ENCODE measurements at places on chromosomes 3 and 15. TPM values are rescaled to one million over a fixed set of nuclear protein-coding genes. Genes with fewer than 3 reads are reported as not detected.
A peak's percentile ranks its signal among the peaks of the same experiment; 100 is the strongest.

GRCh38 chr3:141498598-141499223 lies 11.9 kb downstream of the RASA2 start:
- H3K4me1 ChIP-seq = peaks cover 49% of the 10 kb centered on the region
- no peaks in the 10 kb centered on the region for H3K36me3 ChIP-seq

- DNase-seq = no peak
- no peak overlapping the region for H3K27ac ChIP-seq
- H3K36me3 ChIP-seq = peaks cover 25% of the 10 kb centered on the region
- H3K4me1 ChIP-seq = peaks cover 3% of the 10 kb centered on the region
Observed at GRCh38 chr15:65653801-65654521, 32.2 kb downstream of the SLC24A1 start.

Gene ANKUB1
- 0.10 TPM for polyA plus RNA-seq

GRCh38 chr3:94114666-94115065 lies 51.8 kb downstream of the NSUN3 start:
- H3K4me1 ChIP-seq = no peaks in the 10 kb centered on the region
- peaks cover 9% of the 10 kb centered on the region for H3K36me3 ChIP-seq
- H3K27ac ChIP-seq = no peak overlapping the region
- no peak for DNase-seq
- H3K4me3 ChIP-seq = no peak overlapping the region
- no peaks in the 10 kb centered on the region for H3K27me3 ChIP-seq

GRCh38 chr3:132210476-132211346 lies 106.5 kb upstream of the ACP3 start:
- H3K27ac ChIP-seq = no peak overlapping the region
- no peak for DNase-seq
- no peaks in the 10 kb centered on the region for H3K27me3 ChIP-seq
- H3K36me3 ChIP-seq = no peaks in the 10 kb centered on the region
- no peak overlapping the region for H3K4me3 ChIP-seq

DNA sequence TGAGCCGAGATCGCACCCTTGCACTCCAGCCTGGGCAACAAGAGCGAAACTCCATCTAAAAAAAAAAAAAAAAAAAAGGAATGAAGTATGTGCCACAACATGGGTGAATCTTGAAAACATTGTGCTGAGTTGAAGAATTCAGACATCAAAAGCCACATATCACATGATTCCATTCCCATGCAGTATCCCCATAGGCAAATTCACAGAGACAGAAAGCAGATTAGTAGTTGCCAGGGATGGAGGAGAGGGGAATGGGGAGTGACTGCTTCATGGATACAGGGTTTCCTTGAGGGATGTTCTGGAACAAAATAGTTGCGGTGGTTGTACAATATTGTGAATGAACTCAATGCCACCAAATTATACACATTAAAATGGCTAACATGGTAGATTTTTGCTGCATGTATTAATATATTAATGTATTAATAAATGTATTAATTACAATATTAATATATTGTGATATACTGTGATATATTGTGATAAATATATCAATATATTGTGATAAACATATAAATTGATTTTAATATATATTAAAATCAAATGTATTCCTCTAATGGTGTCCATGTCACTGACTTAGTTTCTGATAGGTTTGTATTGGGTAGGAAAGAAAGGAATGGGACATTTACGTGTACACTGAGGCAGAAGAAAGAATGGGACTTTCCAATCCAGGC lies 34.9 kb downstream of the SMAD3 start:
- H3K27me3 ChIP-seq = no peaks in the 10 kb centered on the region
- H3K4me1 ChIP-seq = peaks cover 95% of the 10 kb centered on the region
- no peaks in the 10 kb centered on the region for H3K36me3 ChIP-seq
- DNase-seq = no peak

Gene HTR3E
- polyA plus RNA-seq = not detected

DNA sequence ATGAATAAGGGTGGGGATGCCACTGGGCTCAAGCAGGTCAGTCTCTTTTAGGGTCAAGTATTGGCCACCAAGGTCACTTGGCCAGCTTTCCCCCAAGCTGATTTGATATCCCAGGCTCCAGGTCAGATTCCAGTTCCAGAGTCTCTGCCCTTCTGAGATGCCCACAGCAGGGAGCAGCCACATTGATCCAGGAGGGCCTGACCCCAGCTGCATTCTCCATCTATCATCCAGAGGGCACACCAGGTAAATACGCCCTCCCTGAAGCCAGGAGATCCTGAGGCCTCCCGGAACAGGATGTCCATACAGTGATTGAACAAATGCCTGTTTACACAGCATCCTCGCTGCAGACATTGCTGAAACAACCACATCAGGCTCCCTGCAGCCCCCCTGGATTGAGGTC lies 264.6 kb upstream of the TLE3 start:
- H3K4me3 ChIP-seq = no peak overlapping the region
- no peaks in the 10 kb centered on the region for H3K36me3 ChIP-seq
- no peaks in the 10 kb centered on the region for H3K4me1 ChIP-seq
- peaks cover 10% of the 10 kb centered on the region for H3K27me3 ChIP-seq
- peak; percentile 11 for DNase-seq

DNA sequence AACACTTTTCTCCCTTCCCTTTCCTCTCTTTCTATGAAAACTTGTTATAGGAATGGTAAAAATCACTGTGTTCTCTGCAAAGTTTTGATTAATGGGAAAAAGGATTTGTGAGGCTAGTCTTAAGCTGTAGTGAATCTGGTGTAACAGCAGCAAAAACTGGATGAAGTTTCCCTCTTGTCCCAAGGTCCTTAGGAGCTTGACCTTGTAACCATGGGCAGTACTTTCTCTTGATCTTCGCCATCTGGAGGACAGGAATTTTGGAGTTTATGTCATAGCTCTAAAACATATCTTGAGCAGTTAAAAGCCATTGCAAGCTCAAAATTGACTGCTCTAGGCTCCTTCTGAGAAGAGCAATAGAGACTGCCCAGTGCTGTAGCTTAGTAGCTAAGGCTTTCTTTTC lies 56.5 kb upstream of the GPD1L start:
- H3K27me3 ChIP-seq = no peaks in the 10 kb centered on the region
- H3K27ac ChIP-seq = no peak overlapping the region
- no peak for DNase-seq
- H3K4me1 ChIP-seq = no peaks in the 10 kb centered on the region
- H3K4me3 ChIP-seq = no peak overlapping the region

DNA sequence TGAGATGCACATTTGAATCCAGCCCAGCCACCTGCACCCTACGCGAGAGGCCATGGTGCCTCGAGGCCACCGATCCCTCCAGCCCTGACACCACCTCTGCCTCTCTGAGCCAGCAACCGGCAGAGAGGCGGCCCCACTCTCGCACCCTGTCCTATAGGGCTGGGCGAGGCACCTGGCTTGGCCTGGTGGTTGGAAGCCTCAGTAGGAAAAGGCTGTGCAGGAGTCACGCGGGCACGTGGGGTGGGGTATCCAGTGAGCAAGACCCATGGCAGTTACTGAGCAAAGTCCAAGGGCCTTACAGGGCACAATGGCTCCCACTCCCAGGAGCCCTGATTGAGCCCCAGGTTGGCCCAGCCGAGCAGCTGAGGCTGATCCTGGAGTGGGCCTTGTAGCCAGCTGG lies 12.4 kb upstream of the DUSP7 start:
- no peaks in the 10 kb centered on the region for H3K36me3 ChIP-seq
- peaks cover 44% of the 10 kb centered on the region for H3K4me1 ChIP-seq
- no peak overlapping the region for H3K27ac ChIP-seq
- no peaks in the 10 kb centered on the region for H3K27me3 ChIP-seq
- DNase-seq = no peak
- no peak overlapping the region for H3K4me3 ChIP-seq

GRCh38 chr3:183714622-183715021 lies 17.0 kb downstream of the YEATS2 start:
- peaks cover 46% of the 10 kb centered on the region for H3K36me3 ChIP-seq
- H3K27ac ChIP-seq = no peak overlapping the region
- H3K27me3 ChIP-seq = no peaks in the 10 kb centered on the region
- H3K4me3 ChIP-seq = no peak overlapping the region
- no peaks in the 10 kb centered on the region for H3K4me1 ChIP-seq
- no peak for DNase-seq

DNA sequence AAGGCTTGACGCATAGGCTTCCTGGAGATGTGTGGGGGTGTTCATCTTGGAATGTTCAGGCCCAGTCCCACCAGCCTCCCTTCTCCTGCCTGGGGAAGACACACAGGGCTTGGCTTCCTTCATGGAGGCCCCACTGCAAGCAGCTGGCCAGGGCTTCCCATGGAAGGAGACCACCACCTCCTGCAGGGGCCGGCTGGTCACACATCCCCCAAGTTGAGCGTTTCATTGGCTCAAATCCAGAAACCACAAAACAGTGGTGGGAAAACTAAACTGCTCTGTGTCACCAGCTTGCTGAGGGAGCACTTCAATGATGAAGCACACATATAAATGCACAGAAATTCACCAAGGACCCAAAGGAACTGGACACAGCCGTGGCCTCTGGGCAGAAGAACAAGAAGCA lies 8.3 kb downstream of the IQSEC1 start:
- peaks cover 30% of the 10 kb centered on the region for H3K4me1 ChIP-seq
- no peak overlapping the region for H3K4me3 ChIP-seq
- H3K36me3 ChIP-seq = no peaks in the 10 kb centered on the region
- no peak overlapping the region for H3K27ac ChIP-seq

DNA sequence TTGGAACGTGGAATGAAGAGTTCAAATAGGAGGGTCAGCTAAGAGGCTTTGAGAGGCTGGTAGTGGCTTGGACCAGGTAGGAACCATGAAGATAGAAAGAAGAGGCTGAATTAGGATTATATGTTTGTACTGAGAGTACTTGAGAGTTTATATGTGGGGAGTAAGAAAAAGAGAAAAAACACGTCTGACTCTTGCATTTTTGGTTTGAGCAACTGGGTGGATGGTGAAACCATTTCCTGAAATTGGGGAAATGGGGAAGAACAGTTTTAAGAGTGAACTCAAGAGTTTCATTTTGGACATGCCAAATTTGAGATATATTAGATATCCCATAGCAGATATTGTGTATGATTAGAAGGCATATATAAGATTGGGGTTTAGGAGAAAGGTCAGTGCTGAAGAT lies 92.9 kb upstream of the TNIK start:
- H3K4me1 ChIP-seq = no peaks in the 10 kb centered on the region
- peak overlapping the region; percentile 74 for H3K27ac ChIP-seq
- no peaks in the 10 kb centered on the region for H3K27me3 ChIP-seq
- H3K4me3 ChIP-seq = no peak overlapping the region
